Left cardiac atrium (tissue), 4 donors: ENCODE measurements at places on chromosomes 12 and 14. TPM values are rescaled to one million over a fixed set of nuclear protein-coding genes. Genes with fewer than 3 reads are reported as not detected.

GRCh38 chr14:64340560-64341196 is 46.5 kb upstream of the ESR2 start:
- no peak for DNase-seq

DNA sequence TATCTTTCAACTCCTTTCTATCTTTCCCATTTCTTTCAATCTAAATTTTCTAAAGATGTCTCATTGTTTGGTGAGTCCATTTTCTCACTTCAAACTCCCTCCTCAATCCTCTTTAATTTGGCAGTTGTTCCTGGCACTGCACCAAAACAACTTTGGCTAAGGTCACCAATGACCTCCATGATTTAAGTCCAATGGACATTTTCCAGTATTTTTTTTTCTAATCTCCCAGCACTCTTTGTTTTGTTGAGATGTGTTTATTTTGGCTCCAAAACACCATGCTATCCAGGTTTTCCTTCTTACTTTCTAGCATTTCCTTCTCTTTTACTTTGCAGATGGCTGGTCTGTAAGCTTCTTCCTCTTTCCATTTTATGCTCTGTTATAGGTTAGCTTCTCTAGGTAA is 42.5 kb upstream of the OTOGL start:
- DNase-seq: peak; percentile 44

DNA sequence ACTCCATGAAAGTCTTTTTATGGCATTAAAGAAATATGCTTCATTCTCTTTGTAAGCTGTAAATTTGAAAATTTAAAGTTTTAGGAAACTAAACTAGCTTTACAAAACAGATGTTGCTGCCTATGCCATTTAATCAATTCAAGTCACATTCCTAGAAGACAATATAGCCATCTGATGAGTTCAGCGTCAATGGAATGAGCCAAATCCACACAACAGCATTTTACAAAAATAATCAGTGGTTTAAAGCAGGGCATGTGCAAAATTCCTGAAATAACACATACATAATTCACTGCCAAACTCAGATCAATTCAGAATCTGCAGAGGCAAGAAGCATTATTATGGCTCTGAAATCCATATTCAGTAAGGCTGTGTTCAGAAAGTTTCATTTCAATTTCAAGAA is 75.6 kb downstream of the MED13L start:
- no peak for DNase-seq

DNA sequence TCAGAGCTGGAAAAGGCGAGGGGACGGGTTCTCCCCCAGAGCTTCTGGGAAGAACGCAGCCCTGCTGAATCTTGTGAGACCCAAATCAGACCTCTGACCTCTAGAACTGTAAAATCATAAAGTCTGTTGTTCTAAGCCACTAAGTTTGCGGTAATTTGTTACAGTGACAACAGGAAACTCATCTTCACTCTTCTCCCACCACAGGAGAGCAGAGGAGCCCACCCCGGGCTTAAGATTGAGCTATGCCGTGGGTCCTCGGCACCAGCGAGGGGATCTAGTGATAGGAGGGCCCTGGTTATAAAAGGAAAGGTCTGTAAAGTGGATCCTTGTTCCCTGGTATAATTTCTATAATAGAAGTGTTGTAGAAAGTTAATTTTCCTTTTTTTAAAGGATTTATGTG is 7.6 kb downstream of the MLXIP start:
- DNase-seq: no peak

- DNase-seq: no peak
These were observed 98.3 kb downstream of the PTGER2 start for GRCh38 chr14:52412426-52412825.

DNA sequence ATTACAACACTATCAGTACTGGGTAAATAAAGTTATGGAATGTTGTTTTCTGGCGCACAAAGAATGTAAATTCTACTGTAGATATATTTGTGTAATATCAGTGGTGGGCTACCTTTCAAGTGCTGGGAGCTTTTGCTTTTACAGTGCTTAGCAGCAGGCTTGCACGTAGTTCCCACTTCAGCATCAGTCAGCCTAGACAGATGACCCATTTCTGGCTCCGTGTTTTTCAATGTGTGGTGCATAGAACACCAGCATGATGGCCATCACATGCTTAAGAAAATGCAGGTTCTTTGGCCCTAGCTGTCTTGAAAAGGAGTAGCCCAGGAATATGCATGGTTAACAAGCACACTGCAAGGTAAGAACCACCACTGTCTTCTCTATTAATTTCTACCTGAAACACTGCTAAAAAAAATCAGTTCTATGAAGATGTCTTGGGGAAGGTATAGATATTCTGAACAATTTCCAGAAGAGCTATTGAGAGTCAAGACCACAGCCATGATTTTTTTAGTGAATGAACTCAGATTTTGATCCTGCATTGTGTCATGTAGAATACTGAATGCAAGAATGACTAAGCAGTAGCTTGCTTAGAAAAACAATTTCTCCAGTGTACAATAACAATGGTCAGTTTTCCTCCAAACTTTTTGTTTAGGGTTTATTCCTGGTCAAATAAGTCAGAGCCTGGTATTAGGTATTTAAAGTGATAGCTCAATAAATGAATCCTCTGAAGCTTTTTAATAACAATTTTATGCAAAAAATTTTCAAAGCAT is 195.7 kb downstream of the AKAP6 start:
- no peak for DNase-seq

DNA sequence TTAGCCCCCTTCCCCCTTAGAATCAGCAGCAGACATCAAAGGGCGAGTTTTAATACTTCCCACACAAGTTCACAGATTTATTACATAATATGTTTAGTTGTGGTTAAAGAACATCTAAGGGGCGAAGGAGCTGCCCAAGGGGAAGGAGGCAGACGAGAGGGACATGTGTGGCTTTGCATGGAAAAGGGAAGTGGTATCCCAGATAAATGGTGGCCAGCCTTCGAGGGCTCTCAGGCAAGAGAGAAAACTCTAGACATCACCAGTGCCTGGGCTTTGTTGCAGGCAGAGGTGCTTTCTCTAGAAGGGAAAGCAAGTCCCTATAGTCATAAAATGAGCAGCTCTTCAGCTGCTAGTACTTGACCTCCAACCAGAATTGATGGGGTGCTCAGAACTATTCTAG is 121.2 kb downstream of the CACNA1C start:
- no peak for DNase-seq

DNA sequence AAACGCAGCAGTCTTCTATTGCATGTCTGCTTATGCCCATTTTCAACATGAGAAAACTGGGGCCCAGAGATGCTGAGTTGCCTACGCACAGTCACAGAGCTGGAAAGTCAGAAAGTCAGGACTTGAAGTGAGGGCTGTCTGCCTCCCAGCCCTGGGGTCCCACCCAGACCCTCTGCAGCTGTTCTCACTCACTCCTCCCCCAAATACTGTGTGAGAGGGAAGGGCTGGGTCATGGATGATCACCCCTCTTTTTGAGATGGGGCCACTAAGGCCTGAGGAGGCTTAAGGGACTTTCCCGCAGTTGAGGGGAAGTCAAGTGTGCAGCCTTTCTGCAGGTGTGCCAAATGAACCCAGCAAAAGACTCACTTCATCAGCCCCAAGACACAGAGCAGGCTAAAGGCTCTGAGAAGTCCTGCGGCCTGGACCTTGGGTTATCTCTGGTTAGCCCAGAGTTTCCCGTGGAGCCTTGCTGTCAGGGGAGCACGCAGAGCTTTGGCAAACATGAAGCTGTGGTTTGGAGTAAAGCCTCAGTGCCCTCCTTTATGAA is 18.7 kb downstream of the DTX1 start:
- DNase-seq: no peak

DNA sequence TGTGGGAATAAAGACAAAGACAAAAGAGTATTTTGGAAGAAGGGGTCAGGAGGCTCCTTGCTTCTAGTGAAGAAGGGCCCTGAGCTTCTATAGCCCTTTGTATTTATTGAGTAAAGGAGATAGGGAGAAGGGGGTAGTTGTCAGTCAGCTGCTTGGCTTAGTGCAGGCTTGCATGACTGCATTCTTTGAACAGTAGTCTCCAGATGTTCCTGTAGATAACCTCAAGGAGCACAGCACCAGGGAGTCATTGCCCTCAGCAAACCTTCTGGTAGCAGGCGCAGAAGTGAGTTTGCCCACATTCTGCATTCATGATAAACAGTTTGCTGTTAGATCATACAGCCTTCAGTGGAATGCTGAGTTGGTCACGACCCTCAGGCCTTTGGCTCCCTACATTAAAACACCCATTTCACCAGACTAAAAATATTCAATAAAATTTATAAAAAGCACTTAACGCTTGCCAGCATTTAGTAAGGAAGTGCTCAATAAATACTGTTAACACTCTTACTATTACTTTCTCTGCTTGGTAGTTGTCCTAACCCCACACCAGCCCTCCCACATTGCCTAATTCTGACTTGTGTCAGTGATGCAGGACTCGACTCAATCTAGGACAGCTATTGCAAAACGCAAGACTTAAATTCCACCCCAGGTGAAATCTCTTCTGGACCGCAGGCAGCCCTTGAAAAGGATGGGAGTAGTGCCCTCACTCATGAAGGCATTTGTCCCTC is 3.0 kb upstream of the DHRS4 start:
- no peak for DNase-seq

- no peak for DNase-seq
These were observed 11.0 kb downstream of the TPCN1 start for GRCh38 chr12:113232089-113232839.

DNA sequence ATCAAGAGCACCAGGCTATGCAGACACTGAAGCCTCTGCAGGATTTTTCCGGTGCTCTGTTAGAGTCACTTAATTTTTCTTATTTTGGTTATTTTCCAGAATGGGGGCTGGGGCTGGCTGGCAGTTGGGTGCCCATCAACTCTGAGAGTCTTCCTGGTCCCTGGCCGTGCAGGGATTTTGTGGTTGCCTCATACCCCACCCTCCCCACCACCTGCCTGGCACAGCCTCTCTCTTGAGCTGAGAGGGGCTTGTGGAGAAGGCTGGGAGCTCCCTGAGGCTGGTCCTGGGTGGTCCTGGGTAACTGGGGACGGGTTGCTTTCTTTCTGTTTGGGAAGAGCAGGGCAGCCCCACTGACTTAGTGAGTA is 23.3 kb downstream of the LRTM2 start:
- no peak for DNase-seq

DNA sequence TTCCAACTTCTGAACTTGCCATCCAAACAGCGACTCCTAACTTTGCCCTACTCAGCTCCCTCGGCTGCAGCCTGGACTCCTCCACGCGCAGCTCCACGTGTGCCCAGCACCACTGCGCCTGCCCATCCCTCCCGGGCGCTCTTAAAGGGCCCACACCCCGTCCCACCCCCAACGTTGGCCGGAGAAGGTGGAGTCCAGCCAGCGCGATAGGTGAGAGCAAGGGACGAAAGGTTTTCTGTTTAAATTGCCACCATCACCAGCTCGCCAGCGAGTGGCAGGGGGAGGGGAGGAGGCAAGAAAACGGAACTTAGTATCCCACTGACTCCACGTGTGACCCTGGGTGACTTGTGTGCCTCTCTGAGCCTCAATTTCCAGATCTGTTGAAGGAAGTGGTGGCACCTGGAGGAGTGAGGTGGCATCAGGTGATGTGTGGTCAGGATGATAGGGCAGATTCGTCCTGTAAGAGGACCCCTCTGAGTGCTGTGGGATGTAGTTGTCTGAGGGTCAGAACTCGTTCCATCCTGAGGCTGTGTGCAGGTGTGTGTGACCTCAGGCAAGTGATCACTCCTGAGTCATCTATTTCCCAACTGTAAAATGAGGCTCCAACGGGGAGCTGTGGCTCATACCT is 59.7 kb downstream of the TRPV4 start:
- DNase-seq: no peak

GRCh38 chr12:98733667-98734350 is 88.7 kb downstream of the APAF1 start:
- no peak for DNase-seq

GRCh38 chr12:89951050-89951693 is 242.5 kb upstream of the ATP2B1 start:
- no peak for DNase-seq

DNA sequence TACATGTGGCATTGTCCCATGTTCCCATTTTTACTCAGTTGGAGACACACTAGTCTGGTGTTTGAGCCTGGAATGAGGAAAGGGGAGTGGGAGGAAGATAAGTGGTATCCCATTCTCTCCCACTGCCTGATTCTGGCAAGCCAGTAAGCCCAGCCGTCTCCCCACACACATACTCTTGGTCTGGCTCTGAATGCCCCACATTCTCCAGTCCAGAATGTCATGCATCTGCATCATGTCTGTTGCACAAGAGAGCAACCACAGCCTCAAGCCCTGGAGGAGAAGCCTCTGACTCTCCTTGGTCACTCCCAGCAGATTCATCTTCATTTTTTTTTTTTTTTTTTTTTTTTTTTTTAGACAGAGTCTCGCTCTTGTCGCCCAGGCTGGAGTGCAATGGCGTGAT is 48.0 kb downstream of the DRAM1 start:
- DNase-seq: peak; percentile 78

DNA sequence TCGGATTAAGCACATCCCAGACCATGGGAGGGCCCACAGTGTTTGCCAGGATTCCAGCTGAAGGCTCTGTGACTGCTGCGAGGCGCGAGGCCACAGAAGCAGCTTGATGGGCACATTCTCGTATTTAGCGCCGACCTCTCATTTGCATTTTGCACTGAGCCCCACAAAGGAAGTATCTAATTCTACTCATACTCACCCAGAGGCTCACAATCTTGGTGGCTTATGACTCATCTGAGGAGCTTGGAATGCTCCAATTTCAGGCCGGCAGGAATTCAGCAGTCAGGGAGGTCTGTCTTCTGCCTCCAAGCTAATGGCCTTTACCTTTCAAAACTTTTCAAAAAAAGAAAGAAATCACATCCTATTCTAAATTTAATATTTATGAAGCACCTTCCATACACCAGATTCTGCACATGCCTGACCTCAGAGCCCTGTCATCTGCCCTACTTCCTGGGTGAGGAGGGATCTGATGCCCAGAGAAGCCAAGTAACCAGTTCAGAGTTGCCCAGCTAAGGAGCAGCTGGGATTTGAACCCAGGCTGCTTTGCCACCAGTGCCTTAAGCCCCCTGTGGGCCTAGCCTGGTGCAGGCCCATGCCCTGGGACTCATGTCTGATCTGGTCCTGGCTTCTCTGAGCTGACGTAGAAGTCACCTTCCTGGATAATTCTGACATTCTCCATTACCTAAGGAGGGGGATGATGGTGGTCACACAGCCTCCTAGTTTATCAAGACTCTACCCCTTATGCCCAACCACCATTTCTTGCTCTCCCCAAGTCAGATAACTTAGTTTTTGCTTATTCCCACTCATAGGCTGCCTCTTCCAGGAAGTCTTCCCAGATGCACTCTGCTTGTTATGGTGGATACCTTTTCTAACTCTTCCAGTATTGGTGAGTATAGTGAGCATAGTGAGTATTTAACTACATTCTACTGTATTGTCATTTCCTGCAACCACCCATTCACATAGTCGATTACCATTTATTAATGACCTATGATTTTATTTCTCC is 198.9 kb downstream of the RBM19 start:
- no peak for DNase-seq

Gene CISTR
- total RNA-seq: 1.4 TPM

Gene SCN8A
- 0.21 TPM for total RNA-seq

Gene SLC6A15
- 0.56 TPM for total RNA-seq

Gene ZNF891
- 1.2 TPM for total RNA-seq

Gene ARHGAP9
- total RNA-seq: 15.2 TPM

Gene SSTR1
- total RNA-seq: 1.3 TPM

Gene SPTB
- 63.6 TPM for total RNA-seq

Gene IL22
- total RNA-seq: not detected

Gene NAV3
- total RNA-seq: 3.9 TPM

Gene KRT6A
- total RNA-seq: 0.24 TPM

Gene KRT82
- not detected for total RNA-seq

Gene IL25
- total RNA-seq: not detected
